ENCODE measurements at places on chromosomes 1 and 21. TPM values are rescaled to one million over a fixed set of nuclear protein-coding genes. Genes with fewer than 3 reads are reported as not detected.

TSSK3 gene
- not detected for total RNA-seq

- DNase-seq = no peak
Measured at GRCh38 chr1:233102341-233102740, 151.9 kb downstream of the NTPCR start.

- no peak for DNase-seq
Measured at GRCh38 chr1:32991386-32991785, 26.8 kb upstream of the RNF19B start.

DNA sequence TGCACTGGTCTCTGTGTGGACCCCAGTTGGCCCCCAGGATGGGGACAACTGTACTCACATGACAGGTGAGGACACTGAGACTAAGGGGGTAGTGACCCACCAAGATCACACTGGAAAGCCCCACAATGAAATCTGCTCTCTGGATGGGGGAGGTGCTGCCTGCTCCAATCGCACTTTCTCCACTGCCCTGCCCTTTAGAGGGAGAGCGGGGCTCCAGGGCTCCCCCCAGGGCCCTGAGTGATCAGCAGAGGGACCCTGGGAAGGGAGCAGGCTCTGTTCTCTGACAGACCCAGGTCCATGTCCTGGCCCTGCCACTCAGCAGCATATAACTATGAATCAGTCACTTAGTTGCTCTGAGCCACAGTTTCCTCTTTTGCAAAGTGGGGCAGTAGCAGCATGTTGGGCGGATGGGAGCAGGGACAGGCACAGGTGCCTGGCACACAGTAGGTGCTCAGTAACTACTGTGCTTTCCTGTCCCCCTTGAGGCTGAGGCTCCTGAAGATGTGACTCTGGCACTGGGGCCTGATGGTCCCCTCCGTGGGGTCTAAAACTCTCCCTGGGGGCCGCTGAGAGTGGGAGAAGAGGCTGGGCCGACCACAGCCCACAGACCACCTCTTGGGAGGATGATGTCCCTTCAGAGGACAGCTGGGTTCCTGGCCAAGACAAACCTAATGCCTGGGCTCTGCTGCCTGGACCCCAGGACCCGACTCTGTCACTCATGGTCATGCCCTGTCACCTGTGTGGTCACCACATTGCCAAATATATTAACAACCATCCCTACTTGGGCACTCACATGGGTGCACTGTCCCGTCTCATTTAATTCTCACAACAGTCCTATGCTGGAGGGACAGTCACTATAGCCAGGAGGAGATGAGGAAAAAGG, 222.7 kb downstream of the PTPRU start:
- DNase-seq = no peak

- DNase-seq = no peak
Measured at GRCh38 chr1:106651028-106651762, 405.3 kb upstream of the PRMT6 start.

GRCh38 chr1:177793900-177794299, 176.0 kb downstream of the SEC16B start:
- no peak for DNase-seq

DNA sequence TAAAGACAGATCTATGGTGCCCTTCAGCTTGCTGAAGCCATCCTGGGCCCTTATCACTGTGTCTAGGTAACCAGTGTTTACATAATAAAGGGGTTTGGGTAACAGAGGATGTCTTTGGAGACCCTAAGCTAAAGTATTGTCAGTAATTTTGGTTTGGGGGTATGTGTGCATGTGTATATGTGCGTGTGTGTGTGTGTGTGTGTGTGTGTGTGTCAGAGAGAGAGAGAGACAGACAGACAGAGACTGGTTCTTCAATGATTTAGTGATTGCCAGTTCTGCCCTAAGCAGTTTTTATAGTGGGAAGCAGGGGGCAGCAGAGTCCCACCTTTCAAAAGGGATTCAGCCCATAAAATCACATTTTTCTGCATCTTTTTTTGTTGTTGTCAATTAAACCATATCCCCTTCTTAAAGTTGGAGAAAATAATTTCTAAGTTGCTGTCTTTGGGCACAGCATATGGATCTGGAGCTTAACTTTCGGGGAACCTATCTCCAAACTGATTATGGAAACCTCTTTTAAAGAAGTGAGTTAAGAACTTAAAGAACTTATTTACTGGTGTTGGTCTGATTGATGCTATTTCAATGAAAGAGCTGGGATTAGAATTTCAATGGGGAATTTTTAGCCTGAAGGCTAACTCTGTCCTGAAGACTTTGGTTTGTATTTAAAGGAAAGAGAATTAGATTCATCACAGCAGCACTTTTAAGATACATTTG, 51.1 kb downstream of the ZNF326 start:
- DNase-seq = no peak

GPR153 gene
- 11.4 TPM for total RNA-seq

TMEM222 gene
- total RNA-seq = 27.5 TPM

DNA sequence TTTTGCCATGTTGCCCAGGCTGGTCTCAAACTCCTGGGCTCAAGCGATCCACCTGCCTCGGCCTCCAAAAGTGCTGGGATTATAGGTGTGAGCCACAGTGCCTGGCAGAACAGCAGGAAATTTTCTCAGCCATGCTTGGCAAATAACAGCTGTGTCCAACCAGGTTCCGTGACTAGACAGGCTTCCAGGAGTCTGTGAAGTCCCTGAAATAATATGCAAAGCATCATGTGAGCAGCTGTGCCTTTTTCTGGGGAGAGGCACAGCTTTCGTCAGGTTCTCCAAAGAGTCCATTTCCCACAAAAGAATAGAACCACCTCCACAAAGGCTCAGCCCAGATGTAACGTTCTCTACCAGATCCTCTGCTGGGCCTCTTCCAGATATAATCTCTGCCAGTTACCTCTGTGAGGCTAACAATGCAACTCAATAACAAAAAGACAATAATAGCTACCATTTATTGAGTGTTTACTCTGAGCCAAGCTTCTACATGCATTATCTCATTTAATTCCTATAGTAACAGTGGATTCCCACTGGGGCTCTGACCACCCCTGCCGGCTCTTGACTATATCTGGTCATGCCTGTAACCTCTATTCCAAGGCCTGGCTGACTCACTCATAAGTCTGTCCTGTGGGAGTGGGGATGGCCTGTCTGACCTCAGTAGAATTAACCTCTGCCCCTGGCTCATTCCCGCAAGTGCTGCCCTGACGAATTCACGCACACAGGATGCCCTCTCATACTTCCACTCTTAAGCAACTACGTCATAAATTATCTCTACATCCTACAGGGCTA, 4.0 kb upstream of the NKAIN1 start:
- DNase-seq = no peak

ATAD3C gene
- 0.38 TPM for total RNA-seq

ELF3 gene
- total RNA-seq = 153 TPM

PTPN7 gene
- 2.3 TPM for total RNA-seq

DNA sequence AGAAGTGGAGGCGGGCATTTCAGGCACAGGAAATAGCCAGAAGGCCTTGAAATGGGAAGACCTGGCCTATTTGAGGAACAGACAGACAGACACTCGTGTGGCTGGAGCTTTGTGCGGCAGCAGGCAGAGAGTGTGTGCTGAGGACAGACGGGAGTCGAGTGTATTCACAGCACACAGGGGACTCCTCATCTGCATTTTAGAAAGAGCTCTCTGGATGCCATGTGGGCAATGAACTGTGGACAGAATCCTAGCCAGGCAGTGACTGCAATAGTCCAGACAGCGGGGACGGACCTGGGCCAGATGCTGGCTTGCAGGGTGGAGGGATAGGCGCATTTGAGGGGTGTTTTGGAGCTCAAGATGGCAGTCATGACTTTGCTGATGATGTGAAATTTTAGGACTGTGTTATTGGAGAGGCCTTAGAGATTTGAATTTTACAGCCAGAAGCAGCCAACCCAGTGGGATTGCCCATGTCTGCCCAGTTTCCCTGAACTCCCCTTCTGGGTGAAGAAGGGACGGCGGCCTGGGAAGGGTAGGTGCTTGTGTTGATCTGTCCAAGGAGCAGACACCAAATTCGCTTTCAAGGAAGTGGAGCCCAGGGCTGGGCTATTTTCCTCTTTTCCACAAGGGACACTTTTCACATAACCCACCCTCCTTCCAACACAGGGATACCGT, 43.7 kb downstream of the CHAF1B start:
- peak; percentile 61 for DNase-seq

TMPRSS15 gene
- not detected for total RNA-seq

- no peak for DNase-seq
Measured at GRCh38 chr1:243266231-243266630, 10.4 kb downstream of the SDCCAG8 start.

FMO3 gene
- total RNA-seq = not detected

CNN3 gene
- total RNA-seq = 226 TPM

GRCh38 chr1:77757603-77758002, 2.0 kb downstream of the USP33 start:
- no peak for DNase-seq

DNA sequence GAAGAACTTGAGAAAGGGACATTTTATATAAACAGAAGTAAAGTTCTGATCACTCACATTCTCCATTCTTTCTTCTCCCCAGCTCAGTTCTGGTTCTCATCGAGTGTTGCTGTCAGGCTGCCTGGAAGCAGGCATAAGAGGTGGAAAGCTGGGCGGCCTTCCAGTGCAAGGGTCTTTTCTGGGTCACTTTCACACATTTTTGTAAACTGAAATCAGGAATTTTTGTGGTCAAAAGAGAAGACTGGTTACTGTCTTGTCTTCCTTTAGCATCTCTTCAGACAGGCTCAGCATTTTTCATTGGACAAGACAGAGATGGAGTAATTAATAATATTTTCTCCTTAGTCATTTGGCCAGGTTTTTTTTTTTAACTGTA, 93.7 kb downstream of the CTH start:
- DNase-seq = no peak

DNA sequence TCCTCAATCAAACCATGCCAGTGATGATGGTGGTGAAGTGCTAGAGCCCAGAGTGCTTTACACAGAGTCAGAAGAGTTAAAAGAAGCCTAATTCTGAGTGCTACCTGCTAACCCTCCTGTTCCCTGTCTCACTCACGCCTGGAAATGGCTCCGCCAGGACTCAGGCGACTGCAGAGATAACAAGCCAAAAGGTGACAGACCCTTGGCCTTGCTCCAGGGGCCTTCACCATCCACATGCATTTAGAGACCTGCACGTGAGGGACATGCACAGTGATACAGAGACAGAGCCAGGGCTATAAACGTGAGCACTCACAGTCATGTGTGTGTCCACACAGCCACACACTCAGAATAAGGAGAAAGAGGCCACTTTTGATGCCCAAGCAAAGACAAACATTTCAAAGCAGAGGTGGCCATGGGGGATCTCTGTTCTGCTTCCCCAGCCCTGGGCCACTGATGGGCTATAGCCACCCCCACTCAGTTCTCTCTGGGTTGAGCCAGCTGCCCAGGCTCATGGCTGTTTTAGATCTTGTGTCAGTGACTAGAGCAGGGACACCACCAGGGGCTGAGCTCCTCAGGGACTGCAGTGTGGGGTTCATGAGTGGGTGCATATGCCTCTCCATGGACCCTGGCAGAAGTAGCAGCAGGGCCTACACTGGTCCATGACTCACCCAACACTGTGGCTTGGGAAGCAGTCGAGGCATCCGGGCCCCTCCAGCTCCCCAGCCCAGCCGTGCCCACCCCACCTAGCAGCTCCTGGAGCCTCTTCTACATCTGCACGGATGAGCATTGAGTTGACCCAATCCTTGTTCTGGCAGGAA, 117.2 kb downstream of the EPHB2 start:
- no peak for DNase-seq

DNA sequence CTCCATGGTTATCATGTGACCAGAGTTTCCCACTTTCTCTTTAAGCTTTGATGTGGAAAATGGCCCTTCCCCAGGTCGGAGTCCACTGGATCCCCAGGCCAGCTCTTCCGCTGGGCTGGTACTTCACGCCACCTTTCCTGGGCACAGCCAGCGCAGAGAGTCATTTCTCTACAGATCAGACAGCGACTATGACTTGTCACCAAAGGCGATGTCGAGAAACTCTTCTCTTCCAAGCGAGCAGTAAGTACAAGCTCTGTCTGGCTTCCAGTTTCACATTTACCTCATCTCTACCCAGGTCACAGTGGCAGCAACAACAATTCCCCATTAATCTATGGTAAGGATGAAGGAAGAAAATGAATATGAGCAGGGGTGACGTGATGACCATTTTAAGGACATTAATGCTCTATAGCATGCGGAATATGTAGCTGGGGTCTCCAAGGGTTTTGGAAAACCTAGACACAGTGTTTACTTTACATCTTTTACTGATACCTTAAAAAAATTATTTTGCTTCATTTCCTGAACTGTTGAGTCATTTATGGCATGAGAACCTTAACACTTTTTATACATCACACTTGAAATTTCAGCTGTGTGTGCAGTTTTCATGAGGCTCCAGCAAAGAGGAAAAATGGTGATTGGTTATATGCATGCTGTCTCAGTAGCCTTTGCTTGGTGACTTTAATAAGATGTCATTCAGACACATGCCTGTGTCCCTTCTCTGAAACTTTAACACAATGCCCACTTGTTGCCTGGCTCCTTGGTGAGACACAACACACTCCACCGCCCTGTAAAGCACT, 286.3 kb upstream of the SGIP1 start:
- no peak for DNase-seq

SLAMF8 gene
- total RNA-seq = 0.14 TPM

GRCh38 chr21:21412096-21412495, 413.9 kb downstream of the NCAM2 start:
- no peak for DNase-seq

DNA sequence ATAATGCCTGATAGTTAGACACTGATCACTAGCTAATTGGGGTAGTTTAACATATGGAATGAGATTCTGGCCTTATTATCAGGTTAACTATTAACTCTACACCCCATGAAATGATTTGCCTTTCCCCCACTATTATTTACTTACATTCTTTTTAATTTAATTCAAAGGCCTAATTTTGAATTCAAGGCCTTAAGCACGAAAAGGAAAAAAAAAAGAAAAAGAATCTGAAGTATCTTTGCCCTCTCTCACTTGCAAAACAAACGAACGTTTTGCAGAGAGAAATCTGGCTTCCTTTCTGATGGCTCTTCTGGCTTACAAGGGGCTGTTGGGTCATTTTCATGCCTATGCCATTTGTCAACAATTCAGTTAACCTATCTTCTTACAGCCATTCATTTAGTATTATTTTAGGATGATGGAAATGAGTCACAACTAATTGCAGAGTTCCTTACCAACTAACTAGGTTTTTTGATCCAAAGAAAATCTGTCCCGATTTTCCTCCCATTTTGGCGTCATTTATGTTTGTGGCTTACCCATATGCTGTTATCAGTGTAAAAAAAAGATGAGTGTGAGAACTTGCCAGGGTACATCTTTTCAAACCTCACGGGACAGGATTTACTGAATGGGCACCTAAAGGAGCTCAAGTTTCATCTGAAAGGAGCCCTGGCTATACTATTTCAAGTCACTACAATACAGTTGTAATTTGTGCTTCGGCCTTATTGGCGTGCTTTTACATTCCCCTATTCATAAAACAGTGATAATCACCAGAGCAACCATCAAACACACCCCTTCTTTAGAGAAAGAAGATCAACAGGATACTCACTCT, 1.9 kb upstream of the ERRFI1 start:
- no peak for DNase-seq

All from kidney epithelial cell (primary cell).